ENCODE measurements at places on chromosomes 2 and 18. TPM values are rescaled to one million over a fixed set of nuclear protein-coding genes. Genes with fewer than 3 reads are reported as not detected.

DNA sequence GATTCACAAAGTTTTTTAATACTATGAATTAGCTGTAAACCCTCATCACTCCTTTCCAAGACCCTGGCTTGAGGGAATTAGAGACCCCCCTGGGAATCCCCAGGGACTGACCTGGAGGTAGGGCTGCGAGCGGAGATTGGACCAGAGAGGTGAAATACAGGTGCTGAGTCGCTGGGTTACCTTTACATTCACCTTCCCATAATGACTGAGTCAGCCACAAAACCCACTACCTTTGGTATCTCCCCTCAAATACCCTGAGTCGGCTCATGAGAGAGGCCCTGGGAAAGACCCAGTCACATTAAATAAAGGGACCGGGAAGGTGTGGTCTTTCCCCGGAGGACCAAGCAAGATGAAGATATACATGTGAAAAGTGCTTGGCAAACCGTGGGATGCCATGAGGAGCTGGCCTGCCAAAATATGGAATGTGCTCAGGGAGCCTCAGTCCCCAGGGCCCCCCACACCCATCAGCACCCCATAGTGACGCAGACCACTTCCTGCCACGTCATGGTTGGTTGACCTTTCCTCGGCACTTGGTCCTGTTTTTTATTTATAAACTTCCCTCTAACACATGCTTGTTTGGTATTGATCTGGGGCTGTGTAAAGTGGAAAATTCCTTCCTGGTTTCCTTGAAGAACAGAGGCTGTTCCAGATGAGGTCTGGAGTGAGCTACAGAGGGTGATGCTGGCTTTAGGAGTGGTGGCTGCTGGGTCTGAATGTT, 51.4 kb downstream of the IL1RL2 start:
- H3K27me3 ChIP-seq: no peaks in the 10 kb centered on the region
- H3K4me3 ChIP-seq: no peak overlapping the region
- H3K27ac ChIP-seq: no peak overlapping the region
- peaks cover 15% of the 10 kb centered on the region for H3K4me1 ChIP-seq

Gene TANC1
- total RNA-seq: 38.2 TPM

- no peak for DNase-seq
- no peaks in the 10 kb centered on the region for H3K27me3 ChIP-seq
- H3K27ac ChIP-seq: peak overlapping the region; percentile 60
- peaks cover 33% of the 10 kb centered on the region for H3K4me1 ChIP-seq
- peaks cover 4% of the 10 kb centered on the region for H3K36me3 ChIP-seq
Measured at GRCh38 chr2:72824224-72824842, 1.5 kb downstream of the EXOC6B start.

DNA sequence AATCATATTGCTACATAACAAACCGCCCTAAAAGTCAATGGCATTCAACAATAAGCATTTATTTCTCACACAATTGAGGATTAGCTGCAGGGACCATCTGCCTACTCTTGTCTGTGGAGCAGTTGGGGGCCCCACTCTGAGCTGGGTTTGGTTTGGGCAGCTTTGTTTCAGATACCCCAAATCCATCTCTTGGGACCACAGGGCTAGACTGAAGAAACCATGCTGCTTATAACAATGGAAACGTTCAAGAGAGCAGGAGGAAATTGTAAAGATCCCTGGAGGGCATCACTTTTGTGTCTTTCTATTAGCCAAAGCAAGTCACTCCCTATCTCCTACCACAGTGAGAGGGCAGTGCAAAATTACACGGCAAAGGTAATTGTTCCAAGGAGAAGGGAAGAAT, 146.5 kb upstream of the MGAT5 start:
- peaks cover 4% of the 10 kb centered on the region for H3K27me3 ChIP-seq
- H3K4me3 ChIP-seq: no peak overlapping the region
- H3K36me3 ChIP-seq: peaks cover 5% of the 10 kb centered on the region
- no peak overlapping the region for H3K27ac ChIP-seq

GRCh38 chr18:69778680-69779079, 169.0 kb downstream of the CD226 start:
- no peak for DNase-seq
- H3K4me1 ChIP-seq: no peaks in the 10 kb centered on the region
- H3K27me3 ChIP-seq: no peaks in the 10 kb centered on the region
- H3K27ac ChIP-seq: no peak overlapping the region
- no peak overlapping the region for H3K4me3 ChIP-seq

Gene MOB1A
- total RNA-seq: 81.0 TPM

Gene IHH
- total RNA-seq: 0.19 TPM

GRCh38 chr2:19474128-19474527, 115.7 kb upstream of the OSR1 start:
- no peak for DNase-seq
- H3K27me3 ChIP-seq: peaks cover 5% of the 10 kb centered on the region
- no peak overlapping the region for H3K4me3 ChIP-seq
- no peak overlapping the region for H3K27ac ChIP-seq
- peaks cover 2% of the 10 kb centered on the region for H3K36me3 ChIP-seq

DNA sequence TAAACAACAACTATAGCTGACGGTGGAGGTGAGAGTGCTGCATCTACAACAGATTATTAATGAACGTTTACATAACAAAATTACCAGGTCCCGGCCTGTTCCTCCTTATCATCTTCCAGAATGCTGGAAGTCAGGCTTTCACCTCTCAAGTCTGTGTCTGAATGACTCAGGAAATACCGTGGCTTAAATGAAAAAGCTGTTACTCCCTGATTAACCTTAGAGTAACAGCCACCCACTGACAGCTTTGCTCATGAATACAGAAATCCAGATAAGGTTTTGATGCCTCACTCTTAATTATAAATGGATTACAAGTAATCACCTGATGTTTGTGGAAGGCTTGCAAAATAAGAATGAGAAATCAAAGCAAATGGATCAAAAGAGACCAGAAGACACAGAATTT, 885.3 kb upstream of the CELF4 start:
- no peak for DNase-seq
- no peak overlapping the region for H3K27ac ChIP-seq

DNA sequence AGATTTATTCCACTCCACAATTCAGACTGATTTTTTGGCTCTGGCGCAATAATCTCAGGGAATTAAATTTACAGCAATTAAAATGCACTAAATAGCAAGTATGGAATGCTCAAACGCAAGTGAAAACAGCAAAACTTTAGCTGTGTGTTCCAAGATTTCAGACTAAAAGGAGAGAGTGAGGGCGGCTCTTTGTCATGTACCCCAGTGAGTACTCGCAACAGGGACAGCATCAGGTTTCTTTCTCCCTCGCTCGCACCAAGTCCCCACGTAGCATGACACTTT, 1.1 kb downstream of the ROCK2 start:
- no peaks in the 10 kb centered on the region for H3K27me3 ChIP-seq
- no peaks in the 10 kb centered on the region for H3K36me3 ChIP-seq
- DNase-seq: no peak
- H3K4me1 ChIP-seq: peaks cover 45% of the 10 kb centered on the region
- peak overlapping the region; percentile 97 for H3K27ac ChIP-seq

Gene POU3F3
- total RNA-seq: 7.7 TPM

GRCh38 chr2:69212238-69213028, 174.6 kb downstream of the GFPT1 start:
- DNase-seq: no peak
- peaks cover 27% of the 10 kb centered on the region for H3K4me1 ChIP-seq
- H3K27me3 ChIP-seq: no peaks in the 10 kb centered on the region
- H3K36me3 ChIP-seq: peaks cover 23% of the 10 kb centered on the region

Gene ASIC4
- 0.15 TPM for total RNA-seq

Gene UGT1A1
- not detected for total RNA-seq

DNA sequence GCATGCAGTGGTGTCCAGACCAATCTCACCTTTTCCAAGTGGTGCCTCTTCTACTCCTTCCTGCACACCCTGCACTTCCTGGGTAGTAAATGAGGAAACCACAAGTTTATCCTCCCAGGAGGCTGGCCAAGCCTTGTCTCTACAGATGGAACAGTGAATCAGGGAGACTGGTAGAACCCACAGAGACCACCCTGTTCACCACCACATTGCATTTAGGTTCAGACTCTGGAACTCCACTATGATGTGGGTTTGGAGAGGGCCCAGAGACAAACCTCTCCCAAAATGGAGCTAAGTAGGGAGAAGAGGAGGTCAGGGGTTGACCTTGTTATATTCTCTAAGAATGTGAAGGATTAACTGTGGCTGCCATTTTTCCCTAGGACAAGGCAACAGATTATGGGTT, 102.8 kb upstream of the FZD7 start:
- H3K36me3 ChIP-seq: no peaks in the 10 kb centered on the region
- no peaks in the 10 kb centered on the region for H3K27me3 ChIP-seq
- no peak for DNase-seq
- H3K27ac ChIP-seq: no peak overlapping the region

DNA sequence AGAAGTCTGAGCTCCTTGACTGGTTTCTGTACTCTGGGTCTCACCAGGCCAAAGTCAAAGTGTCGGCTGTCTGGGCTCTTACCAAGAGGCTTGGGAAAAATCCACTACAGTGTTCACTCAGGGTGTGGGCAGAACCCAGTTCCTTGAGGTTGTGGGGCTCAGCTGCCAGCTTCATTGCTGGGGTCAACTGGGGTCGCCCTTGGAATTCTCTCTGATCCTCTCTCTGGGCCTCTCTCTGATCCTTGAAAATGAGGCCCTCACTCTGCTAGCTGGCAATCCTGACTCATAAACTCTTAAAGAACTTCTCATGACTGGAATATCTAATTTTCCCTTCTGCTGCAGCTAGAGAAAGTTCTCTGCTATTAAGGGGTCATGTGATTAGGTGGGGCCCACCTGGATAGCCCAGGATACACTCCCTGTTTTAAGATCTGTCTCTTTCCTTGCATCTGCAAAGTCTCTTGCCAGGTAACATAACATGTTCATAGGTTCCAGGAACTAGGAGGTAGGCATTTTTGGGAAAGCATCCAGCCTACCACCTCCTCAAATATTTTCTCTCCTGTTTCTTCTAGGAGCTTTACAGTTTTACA, 66.3 kb downstream of the SP110 start:
- H3K36me3 ChIP-seq: peaks cover 5% of the 10 kb centered on the region
- no peak overlapping the region for H3K27ac ChIP-seq
- H3K4me1 ChIP-seq: peaks cover 4% of the 10 kb centered on the region
- no peak overlapping the region for H3K4me3 ChIP-seq
- H3K27me3 ChIP-seq: no peaks in the 10 kb centered on the region
- DNase-seq: no peak

DNA sequence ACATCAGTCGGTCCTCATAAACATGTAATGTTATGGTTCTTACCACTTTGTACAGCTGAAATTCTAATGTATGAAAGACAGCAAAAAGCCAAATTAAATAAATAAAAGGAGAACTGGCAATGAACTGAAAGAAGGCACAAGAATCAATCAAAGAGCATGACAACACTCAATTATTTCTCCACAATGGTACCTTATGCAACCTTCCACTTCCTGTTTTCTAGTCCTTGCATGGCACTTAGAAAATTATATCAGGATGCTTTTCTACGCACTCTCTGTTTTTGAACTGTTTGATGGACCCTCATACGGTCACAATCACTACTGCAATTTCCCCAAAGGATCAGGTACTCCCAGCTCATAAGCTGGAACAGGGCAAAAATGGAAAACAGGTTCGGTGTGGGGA, 81.6 kb downstream of the EPB41L3 start:
- no peaks in the 10 kb centered on the region for H3K27me3 ChIP-seq
- peaks cover 38% of the 10 kb centered on the region for H3K4me1 ChIP-seq
- DNase-seq: no peak
- H3K4me3 ChIP-seq: no peak overlapping the region
- H3K27ac ChIP-seq: no peak overlapping the region
- H3K36me3 ChIP-seq: no peaks in the 10 kb centered on the region

DNA sequence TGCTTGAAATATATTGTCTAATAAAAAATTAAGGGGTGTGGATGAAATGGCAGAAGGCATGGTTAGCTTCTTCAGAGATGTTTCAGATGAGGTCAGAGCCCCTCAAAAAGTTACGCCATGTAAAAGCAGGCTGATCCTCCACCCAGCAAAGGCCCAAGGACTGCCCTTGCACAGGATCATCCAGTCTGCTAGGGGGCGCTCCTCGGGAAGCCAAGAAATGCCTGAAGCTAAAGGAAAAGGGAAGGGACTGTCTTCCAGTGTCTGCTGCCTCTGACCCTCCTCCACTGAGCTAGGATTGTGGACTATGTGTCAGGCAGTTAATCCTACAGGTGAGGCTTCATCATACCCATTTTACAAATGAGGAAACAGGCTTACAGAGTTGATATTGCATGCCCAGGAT, 33.8 kb upstream of the TEX51 start:
- H3K27ac ChIP-seq: no peak overlapping the region
- no peak for DNase-seq
- no peaks in the 10 kb centered on the region for H3K36me3 ChIP-seq
- H3K27me3 ChIP-seq: peaks cover 30% of the 10 kb centered on the region
- no peaks in the 10 kb centered on the region for H3K4me1 ChIP-seq

DNA sequence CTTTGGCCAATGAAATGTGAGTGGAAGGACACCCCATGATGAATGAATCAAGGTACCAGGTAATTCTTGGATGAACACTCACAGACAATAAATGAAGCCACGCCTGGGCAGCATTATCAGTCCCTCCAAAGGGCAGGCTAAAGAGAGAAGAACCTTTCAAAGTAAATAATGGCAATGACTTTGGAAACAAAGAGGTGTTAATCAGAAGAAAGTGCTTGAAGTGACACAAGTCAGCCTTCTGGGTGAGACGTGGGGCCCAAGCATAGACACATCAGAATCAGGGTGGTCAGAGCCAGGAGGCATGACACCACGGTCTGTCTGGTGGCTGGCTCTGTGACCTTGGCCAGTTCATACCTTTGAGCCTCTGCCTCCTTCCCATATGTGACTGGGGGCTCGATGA, 103.3 kb downstream of the POLR1A start:
- no peak overlapping the region for H3K4me3 ChIP-seq
- peak; percentile 36 for DNase-seq
- peaks cover 44% of the 10 kb centered on the region for H3K4me1 ChIP-seq
- no peaks in the 10 kb centered on the region for H3K27me3 ChIP-seq
- no peak overlapping the region for H3K27ac ChIP-seq

Gene PREPL
- 56.0 TPM for total RNA-seq

DNA sequence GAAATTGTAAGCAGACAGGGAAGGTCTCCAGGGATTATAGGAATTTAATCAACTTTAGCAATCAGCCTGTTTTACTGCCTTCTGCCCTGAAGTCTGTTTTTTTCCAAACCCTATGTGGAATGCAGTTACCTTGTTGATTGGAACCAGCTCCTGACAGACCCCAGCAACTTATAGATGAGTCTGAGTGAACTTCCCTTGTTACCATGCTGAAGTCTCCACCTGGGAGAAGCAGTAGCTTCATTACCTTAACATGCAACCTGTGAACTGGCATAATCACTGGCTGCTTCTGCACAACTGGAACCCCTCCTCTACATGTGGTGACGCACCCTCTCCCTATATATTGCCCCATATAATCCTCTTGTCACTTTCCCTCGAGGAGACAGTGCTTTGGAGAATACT, 226.3 kb upstream of the SPOPL start:
- no peaks in the 10 kb centered on the region for H3K27me3 ChIP-seq
- no peak overlapping the region for H3K4me3 ChIP-seq
- peaks cover 32% of the 10 kb centered on the region for H3K4me1 ChIP-seq
- no peak for DNase-seq

DNA sequence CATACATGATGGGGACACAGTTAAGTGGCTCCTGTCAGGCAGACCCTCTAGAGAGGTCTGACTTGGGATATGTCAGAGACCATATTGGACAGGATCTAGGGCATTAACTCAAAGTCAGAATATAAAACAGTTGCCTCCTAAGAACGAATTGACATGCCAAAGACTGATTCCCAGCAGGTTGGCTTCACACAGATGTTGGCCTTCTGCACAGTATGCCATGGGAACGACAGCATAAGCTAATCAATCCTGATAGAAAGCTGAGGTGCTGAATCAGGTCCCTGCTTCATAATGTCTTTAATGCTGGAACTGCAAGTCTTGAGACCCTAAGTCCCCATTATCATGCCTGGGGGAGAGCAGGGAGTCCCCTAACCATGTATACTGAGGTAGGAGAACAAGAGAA, 165.1 kb downstream of the SRBD1 start:
- no peaks in the 10 kb centered on the region for H3K36me3 ChIP-seq
- H3K27me3 ChIP-seq: no peaks in the 10 kb centered on the region
- H3K4me1 ChIP-seq: peaks cover 69% of the 10 kb centered on the region

All from chondrocyte (in vitro differentiated cells).